ENCODE measurements at places on chromosomes 3 and 15.
A peak's percentile ranks its signal among the peaks of the same experiment; 100 is the strongest.

DNA sequence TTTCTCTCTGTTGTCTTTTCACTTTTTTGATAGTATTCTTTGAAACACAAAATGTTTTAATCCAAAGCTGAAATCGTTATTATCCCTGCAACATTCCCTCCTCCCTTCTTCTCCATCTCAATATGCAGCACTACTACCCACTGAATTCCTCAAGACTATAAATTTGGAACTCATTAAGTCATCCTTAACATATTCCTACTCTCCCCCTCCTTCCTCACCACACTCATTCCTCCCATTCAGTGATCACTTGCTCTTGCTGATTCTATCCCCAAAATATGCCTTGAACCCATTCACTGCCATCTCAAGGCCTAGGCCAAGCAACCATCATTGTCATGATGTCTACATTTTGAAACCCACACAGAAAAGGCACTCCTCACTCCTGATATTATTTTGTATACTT lies 2.4 kb upstream of the PIK3R4 start:
- no peak for ATAC-seq

DNA sequence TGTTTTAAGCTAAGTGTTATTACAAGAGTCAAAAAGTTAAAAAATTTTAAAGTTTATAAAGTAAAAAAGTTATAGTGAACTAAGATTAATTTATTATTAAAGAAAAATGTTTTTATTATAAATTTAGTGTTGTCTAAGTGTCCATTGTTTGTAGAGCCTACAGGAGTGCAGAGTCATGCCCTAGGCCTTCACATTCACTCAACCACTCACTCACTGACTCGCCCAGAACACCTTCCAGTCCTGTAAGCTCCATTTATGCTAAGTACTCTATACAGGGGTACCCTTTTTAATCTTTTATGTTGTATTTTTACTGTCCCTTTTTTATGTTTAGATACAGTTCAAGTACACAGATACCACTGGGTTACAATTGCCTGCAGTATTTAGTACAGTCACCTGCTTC lies 37.2 kb downstream of the EEFSEC start:
- no peak for ATAC-seq

GRCh38 chr3:61524933-61525332 lies 36.4 kb upstream of the PTPRG start:
- no peak for ATAC-seq

DNA sequence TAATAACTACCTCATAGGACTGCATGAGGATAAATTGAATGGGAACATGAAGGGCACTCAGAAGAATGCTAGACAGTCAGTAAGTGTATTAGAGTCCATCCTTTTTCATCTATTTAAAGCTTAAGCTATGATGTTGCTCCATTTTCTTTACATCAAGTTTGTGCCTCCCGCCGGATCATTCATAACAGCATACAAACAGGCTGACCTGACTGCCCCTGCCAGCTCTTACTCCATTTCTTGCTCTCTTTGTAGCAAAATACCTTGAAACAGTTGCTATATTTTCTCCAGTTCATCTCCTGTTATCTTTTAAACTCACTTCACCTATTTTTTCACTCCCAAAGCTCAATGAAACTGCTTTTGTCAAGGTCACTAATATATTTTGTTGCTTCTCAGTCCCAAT lies 315.6 kb upstream of the ALCAM start:
- no peak for ATAC-seq

DNA sequence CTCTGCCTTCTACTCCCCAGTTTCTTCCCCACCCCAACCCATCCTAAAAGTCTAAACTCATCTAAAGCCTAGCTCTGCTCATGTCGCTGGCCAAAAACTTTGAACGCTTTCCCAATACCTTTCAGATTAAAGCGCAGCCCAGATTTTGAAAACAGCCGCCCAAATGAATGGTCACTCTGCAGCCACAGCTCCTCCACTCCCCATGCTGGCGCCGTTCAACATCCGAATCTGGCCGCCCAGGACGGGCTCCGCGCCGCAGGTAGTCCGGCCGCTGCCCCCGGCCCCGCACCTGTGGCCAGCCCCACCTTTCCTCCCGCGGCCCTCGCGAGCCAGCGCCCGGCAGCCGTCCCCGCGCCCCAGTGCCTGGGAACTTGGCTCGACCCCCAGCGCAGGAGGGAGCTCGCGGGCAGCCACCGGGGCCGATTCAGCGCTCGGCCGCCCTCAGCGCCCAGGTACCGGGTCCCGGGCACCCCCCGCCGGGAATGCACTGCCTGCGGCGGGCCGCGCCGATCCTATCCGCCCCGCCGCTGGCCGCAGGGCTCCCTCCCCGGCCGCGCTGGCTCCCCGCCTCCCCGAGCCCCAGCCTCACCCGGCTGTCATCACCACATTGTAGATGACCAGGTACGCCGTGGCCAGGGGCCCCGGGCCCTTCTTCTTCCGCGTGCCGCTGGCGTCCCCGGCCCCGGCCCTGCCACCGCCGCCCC lies 417 bp downstream of the HACD2 start:
- ATAC-seq: peak; percentile 58

DNA sequence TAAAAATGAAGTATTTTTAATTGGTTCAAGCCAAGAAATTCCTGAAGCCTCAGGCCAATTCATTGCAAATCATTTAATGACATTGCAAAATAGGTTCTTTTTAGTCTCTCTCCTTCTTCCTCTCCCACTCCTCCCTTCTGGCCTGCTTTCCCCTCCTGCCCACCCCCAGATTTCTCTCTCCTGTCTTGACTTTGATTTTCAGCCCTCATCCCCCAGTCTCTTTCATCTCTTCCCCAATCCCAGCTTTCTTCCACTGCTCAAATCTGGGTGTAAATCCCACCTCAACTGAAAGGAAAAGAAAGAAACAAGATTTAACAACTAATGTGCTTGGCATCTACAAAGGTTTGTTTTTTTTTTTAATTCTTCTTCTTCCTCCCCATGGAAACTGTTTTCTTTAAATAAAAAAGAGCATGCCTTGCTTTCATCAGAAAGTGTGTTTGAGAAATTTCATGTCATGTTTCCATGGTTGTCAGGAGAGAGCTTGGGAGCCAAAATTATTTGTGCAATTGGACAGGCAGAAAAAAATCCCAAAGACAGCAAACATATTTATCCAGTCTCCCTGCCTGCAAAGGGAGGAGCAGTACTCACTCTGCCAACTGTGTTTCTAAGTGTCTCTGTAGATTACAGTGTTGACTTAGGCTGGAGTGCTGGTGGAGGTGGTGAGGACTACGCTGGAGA lies 50.4 kb downstream of the BOC start:
- peak; percentile 65 for ATAC-seq

- no peak for ATAC-seq
Measured at GRCh38 chr15:85838655-85839054, 43.9 kb upstream of the KLHL25 start.

GRCh38 chr15:38624244-38625205 lies 59.9 kb upstream of the RASGRP1 start:
- ATAC-seq: no peak

- peak; percentile 76 for ATAC-seq
Measured at GRCh38 chr3:129606636-129607390, at the start of gene PLXND1. Gene PLXND1 (minus strand): TSS chr3:129606676. CDS start chr3:129606639, 37 bp downstream.

DNA sequence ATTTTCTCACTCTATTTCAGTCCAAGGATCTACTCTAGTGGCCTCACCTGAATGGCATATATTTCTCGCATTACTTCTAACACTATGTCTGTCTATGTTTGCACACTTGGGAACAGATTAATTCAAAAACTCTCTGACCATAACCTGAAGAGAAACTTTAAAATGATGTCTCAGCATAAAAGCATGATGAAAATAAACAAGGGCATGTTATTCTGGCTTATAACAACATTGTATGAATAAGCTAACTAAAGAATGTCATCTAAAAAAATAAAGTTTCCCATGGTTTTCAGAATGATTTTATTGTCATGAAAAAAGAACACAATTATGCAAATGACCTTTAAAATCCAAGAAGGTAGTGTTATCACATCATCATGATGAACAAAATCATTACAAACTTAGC lies 85.5 kb upstream of the ROBO2 start:
- no peak for ATAC-seq

- peak; percentile 92 for ATAC-seq
Measured at GRCh38 chr3:138347960-138348753, at the start of gene MRAS. Gene MRAS (plus strand): TSS chr3:138348579. CDS start chr3:138372884, 24,305 bp downstream.

DNA sequence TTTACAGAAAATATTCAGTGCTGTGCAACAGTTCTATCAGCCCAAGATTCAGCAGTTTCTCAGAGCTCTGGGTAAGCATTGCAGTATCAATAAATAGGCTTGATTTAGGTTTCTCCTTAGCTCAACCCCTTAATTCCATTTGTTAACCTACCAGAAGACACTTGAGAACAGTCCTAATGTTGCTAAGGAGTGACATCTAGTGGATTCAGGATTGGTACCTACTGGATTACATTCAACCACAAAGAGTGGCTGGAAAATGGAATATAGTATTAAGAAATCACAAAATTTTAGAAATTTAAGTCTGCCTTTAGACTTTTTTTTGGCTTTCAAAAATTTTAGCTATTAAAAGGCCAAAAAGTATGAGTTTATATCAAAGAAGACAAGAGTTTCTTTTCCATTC lies 34.7 kb downstream of the POLG start:
- no peak for ATAC-seq

- no peak for ATAC-seq
Measured at GRCh38 chr3:188446014-188446413, 292.1 kb downstream of the LPP start.

DNA sequence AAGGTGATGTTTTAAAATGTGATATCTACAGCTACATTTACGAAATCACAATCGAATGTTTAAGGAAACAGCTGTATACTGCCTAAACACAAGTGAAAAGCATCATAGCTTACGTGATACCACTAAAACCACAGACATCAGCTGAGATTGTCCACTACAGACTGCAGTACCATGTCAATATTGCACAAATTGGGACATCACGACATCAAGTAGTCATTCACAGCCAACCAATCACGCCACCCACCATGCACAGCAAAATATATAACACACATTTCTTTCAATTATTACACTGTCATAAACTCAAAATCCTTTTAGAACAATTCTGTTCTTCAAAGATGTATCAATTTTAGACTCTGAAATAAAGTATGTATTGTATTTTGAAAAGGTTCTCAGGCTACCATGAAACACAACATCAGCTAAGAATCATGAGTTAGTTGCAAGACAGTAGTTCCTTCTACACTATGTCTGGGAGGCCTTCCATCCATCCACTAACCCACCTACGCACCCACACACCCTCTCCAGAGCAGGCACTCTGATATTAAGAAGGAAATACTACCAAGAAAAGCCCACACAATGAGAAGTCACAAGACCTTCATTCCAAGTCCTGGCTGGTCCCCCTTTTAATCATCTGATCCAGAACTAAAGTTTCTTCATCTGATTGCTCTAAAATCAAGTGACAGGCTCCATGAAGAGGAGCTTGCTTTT lies 3.1 kb downstream of the DMXL2 start:
- ATAC-seq: no peak

DNA sequence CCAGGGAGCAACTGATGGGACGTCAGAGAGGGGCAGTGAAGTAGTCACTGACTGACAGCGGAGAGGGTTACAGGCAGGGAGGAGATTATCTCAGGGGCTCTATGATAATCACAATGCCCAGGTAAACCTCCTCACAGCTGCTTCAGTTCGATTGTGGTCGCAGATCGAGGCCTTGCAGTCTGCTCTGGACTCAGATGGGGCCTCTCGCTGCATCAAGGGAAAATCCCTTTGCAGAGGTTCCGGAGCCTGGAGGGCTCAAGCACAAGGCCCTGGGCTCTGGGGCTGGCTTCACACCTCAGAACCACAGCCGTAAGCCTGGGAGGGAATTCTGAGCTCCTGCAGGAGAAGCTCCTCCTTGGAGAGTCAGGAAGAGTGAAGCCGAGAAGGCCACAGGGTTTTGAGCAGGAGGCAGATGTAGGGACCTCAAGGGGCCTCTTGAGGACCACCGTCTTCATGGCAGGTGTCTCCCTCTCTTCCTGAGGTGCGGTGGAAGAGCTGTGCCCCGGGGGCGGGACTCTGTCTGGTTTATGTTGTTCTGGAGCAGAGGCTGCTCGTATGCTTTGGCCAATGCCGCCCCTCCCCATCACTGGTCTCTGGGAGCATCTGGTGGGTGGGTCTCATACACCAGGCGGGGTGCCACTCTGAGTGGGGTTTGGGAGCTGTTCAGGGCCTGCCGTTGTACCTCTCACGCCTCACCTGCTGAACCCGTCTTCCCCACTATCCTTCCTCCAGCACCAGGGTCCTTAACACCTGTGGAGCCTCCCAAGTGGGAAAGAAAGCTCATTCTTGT lies 19.5 kb upstream of the SNRPA1 start:
- no peak for ATAC-seq

DNA sequence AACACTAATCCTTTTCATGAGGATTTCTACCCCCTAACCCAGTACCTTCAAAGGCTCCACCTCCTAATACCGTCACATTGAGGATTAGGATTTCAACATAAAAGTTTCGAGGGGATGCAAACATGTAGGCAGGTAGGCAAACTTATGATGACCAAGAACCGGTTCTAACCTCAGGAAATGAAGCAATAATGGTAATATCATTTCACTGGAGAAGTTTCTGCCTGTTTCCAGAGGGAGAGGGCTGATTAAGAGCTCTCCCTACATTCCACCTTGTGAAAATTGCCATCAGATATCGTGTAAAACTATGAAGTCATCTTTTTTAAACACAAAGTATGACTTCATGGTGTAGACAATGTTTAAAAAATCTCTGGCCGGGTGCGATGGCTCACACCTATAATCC lies 31.6 kb downstream of the NKIRAS1 start:
- no peak for ATAC-seq

DNA sequence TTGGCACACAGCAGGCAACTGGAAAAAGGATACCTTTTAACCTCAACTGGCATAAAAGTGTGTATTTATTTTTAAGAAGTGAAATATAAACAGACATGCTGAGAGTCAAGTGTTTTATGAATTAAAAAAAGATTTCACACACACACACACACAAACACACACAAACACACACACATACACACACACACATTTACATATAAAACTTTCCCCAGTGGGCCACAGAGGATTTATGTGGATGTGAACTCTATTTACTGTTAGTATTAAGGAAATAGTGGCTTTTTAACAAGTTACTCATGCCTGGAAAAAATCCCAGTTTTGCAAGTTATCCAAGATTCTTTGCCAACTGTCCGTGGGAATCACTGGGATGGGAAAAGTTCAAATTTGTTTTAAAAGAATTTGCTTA lies 725.9 kb upstream of the NR2F2 start:
- ATAC-seq: no peak

- peak; percentile 96 for ATAC-seq
Measured at GRCh38 chr15:74906450-74907162, at the start of gene FAM219B. Gene FAM219B (minus strand): TSS chr15:74906851. CDS start chr15:74906800, 51 bp downstream.

GRCh38 chr15:99511866-99512661 lies 53.7 kb upstream of the MEF2A start:
- no peak for ATAC-seq

Data from gastroesophageal sphincter (tissue), 4 donors.